ENCODE measurements at places on chromosomes 7 and 10.

GRCh38 chr10:30861221-30861620 is 170.4 kb downstream of the ZNF438 start:
- no peak for DNase-seq

DNA sequence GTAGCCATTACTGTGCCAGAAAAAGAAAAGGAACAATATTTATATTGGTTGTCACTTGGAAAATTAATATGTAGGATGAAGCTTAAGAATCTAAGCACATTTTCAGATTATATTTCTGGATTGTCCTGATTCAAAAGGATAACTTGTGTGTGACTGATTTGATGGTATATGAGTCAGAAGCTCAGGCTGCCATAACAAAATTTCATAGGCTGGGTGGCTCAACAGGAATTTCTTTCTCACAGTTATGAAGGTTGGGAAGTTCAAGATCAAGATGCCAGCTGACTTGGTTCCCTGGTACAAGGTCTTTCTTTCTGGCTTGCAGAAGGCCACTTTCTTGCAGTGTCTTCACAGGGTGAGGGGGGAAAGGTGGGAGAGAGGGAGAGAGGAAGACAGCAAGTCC is 108.5 kb downstream of the ST7 start:
- no peak for DNase-seq

DNA sequence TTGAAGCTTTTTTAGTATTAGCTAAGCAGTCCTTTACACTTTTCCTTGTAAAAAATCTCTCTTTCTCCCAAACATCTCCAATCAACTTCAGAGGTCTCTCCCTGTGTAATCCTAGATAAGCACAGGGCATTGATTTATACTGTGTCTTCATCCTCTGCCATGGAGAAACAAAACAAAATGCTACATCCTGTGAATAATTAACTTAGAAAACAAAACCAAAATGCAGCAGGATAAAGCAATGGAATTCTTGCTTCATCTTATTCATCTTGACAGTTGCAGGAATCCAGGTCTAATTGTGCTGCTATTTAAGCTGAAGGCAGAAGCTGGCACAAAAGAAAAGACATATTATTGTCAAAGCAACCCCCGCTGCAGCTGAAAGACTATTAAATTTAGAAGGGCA is 641.5 kb upstream of the SORCS1 start:
- DNase-seq = no peak

DNA sequence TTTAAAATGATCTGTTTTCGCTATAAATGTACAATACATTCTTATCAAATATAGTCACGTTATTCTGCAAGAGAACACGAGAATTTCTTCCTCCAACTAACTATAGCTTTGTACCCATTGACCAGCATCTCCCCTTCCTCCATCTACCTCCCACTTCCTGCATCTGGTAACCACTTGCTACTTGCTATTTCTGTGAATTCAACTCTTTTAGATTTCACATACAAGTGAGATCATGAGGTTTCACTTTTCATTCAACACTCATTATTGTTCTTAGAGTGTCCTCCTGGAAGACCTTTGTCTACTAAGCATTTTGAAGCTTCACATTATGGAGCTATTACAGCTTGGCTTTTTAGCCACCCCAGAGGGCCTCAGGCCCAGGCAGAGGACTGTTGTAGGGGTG is 741.3 kb upstream of the FZD8 start:
- DNase-seq = no peak

DNA sequence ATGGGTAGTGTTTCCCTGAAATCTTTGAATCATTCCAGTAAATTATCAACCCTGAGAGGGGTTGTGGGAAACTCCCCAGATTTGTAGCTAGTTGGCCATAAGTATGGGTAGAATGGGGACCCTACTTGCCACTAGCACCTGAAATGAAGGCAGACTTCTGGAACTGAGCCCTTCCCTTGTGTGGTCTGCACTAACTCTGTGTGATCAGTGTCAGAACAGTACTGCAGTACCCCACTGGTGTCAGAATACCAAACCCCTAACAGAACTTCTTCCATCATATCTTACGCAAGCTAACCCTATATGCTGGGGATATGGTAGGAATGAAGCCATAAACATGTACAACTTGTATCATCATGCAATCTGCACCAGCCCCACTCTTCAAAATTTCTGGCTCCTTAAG is 50.8 kb downstream of the ABI1 start:
- DNase-seq = no peak

DNA sequence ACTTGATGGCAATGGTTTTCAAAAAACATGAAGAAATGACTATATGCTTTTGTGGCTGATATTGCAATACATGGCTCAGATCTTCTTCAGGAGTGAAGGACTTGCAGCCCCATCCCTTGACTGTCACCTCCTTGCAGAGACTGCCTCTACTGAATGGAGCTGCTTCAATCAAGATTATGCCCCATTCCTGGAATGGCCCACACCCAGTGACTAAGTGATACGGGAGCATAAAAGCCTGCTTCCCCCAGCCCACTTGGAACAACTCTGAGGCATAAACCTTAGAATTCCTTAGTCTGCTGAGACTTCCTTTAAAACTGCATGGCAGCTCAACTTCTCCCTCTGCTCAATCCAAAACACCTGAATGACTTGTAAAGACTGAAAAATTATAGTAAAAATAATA is 957.1 kb downstream of the SORCS3 start:
- no peak for DNase-seq

DNA sequence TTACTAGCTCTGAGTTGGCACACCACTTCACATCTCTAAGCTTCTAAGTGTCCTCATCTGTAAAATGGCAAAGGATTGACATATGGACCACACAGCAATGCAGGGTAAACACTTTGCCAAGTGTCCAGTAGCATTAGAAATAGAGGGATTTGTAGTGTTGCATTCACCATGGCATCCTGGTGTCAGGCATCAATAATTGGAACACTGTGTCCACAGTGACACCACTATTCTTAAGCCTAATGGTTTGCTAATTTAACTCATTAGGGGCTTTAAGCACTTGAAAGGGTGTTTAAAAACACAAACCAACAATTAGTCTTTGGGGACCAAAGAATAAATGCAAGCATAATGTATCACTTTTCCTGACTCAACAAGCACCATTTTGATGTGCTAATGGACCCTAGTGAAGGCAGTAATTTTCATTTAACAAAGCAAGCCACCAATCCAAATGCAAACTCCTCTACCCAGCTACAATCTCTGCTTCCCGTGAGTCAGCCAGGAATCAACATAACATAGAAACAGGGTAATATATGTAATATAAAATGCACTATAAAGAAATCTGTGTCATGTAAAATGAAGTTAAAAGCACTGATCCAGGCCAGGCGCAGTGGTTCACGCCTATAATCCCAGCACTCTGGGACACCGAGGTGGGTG is 75.9 kb downstream of the FAM204A start:
- DNase-seq = no peak

DNA sequence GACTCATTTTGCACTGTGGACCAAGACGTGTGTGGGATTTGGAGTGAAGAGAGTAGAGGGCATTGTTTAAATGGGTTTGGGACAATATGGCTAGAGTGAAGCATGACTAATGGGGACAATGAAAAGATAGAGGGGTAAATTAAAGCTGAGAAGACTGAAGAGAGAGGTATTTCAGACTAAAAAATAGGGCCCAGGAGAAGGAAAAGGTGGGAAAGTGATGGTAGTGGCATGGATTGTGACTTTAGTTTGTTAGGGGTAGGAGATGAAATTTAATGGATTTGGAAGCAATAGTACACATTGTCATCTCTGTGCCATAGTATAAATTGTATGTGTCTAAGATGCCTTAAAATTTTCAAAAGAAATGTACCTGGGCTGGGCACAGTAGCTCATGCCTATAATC is 18.2 kb downstream of the CDK1 start:
- no peak for DNase-seq

GRCh38 chr10:70936111-70936510 is 47.7 kb upstream of the PCBD1 start:
- no peak for DNase-seq

DNA sequence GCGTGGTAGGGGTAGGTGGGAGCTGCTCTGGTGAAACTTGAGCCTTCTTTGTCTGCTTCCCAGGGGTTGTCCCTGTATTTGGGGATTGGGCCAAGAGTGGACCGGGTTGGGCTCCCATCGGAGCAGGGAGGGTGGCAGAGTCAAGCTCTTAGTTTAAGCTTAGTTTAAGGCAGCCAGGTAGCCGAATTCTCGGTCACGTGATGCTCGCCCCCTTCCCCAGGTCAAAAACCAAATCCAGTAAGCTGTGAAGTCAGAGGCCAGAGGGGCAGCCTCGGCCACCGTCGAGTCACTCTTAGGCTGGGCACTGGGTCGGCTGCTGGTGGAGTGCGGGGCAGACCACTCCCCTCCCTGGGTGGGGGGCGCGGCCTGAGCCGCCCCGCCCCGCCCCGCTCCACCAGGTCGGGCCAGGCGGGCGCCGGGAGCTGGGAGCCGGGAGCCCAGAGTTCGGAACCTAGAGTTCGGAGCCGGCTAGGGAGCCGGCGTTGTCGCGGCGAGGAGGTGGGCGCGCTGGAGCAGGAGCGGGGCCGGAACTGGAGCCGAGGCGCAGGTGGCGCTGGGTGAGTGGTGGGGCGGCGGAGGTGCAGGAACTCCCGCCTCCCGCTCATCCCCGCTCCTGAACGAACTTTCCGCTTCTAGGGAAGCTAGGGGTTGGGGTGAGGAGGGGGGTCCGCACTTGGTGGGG is 2.8 kb upstream of the LZTS2 start:
- peak; percentile 52 for DNase-seq

DNA sequence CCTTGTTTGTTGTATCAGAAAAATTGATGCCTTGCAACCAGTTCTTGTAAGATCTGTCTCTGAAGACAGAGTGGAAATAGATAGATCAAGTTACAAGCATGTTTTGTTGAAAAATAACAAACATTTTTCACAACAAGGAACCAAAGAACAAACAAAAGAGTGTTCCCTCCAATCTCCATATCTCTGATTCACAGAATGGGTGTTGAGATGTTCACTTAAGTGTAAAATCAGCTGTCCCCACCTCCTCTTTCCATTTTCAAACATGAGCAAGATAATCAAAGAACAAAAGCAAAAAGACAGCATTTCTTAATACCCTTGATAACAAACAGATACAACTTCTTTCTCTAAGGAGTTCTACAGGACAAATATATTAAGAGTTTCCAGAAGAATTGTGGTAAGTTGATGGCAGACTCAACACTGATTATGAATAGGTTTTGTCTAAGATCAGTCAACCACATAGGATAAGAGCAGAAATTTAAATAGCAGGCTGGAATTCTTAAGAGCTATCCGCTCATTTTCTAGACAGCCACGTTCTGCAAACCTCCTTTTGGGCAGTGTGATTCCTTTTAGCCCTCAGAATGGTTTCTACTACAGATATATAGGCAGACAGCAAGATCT is 970.9 kb upstream of the AUTS2 start:
- DNase-seq = no peak

GRCh38 chr10:26318672-26319071 is 102.1 kb downstream of the GAD2 start:
- DNase-seq = no peak

GRCh38 chr7:271266-272107 is 18.5 kb upstream of the FOXL3 start:
- no peak for DNase-seq

- no peak for DNase-seq
These were observed 36.6 kb upstream of the PDLIM1 start for GRCh38 chr10:95327367-95327766.

DNA sequence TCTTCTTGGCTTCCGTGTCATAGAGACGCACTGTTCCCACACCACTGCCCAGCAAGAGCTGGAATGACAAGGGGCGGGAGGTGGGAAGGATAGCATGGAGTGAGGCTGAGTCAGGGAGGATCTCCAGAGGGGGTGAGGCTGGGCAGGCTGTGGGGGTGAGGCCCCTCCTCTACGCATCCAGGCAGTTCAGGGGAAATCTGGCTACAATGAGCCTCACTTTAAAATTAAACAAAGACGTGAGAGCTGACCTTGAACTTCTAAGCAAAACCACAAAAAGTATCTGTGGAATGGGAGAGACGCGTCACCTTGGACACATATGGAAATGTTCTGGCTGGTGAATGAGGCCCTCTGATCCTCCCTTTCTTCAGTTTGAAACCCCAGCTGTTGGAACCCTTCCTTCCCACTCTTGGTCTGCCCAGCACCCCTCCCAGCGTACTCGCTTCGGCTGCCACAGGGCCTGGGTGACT is 17.7 kb downstream of the WDR91 start:
- no peak for DNase-seq

GRCh38 chr7:71184136-71184535 is 52.2 kb downstream of the GALNT17 start:
- DNase-seq = no peak

GRCh38 chr7:81366546-81366945 is 403.3 kb downstream of the HGF start:
- DNase-seq = no peak

DNA sequence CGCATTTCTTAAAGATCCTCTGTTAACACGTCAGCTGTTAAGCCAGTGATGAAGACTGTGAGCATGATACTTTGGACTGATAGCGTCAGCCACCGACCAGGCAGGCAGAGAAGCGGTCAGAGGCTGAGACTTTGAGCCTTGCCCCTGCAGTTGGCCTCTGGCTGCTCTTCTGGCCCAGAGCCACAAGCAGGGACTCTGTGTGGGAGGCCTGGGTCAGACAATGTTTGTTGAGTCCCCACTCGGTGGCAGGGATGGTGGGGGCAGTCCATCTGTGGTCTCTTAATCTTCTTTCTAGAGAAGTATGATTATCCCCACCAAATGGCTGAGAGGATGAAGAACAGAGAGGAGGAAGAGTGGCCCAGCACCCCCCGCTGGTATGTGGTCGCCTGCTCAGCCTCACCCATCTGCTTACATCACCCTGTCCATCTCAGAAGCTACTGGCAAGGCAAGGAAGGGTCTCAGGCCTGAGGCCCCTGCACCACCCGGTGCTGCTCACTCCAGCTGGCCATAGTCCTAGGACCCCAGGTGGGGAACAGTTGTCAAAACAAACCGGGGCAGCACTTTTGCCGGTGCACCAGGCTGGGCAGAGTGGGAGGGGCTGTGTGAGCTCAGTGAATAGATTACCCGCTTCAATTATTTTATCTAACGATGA is 202.9 kb downstream of the GRID1 start:
- no peak for DNase-seq

DNA sequence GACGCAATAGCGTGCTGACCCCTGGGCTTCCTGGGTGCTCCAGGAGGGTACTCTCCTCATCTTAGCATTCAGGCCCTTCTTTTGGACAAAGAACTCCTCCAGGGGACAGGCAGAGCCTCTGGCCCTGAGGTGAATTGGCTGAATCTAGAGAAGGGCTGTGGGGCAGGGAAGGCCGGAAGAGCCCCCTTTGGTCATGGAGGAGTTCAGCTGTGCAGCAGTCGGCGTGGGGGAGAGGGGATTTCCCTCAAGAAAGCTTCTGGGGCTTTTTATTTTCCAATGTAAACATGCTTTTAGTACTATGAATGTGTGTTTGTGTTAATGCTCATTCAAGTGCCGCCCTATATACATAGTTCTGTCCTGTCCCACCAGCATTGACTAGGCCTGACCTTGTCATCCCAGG is 38.8 kb downstream of the FIGNL1 start:
- DNase-seq = no peak

GRCh38 chr7:79455173-79455790 is 1.8 kb upstream of the MAGI2 start:
- no peak for DNase-seq

DNA sequence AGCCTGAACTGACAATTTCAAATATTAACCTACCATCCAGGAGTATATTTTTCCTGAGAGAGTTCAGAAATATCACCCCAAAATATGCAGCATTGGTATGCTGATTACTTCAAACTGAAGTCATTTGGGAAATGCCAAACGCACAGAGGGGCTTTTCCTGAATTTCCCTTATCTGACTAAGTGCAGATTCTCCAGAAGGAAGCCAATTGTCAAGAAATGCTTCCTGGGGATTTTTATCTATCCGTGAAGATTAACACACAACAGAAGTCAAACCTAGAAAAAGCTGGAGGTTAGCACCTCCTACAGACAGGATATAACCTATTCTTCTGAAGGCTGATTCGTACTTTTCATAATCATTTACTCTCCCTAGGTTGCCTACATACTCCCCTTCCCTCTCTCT is 91.0 kb downstream of the AKR1D1 start:
- DNase-seq = no peak
